CD4-positive, alpha-beta T cell treated with Interleukin-10 for 1 hour (primary cell): ENCODE measurements at places on chromosomes 1 and 21.

GRCh38 chr1:11291049-11291448, 18.1 kb downstream of the UBIAD1 start:
- DNase-seq: no peak

GRCh38 chr1:226627050-226627755, 78.6 kb downstream of the STUM start:
- no peak for DNase-seq

- DNase-seq: no peak
Measured at GRCh38 chr21:30072496-30072895, 94.1 kb downstream of the CLDN17 start.

GRCh38 chr21:32162727-32163320, 116.0 kb downstream of the MIS18A start:
- no peak for DNase-seq

DNA sequence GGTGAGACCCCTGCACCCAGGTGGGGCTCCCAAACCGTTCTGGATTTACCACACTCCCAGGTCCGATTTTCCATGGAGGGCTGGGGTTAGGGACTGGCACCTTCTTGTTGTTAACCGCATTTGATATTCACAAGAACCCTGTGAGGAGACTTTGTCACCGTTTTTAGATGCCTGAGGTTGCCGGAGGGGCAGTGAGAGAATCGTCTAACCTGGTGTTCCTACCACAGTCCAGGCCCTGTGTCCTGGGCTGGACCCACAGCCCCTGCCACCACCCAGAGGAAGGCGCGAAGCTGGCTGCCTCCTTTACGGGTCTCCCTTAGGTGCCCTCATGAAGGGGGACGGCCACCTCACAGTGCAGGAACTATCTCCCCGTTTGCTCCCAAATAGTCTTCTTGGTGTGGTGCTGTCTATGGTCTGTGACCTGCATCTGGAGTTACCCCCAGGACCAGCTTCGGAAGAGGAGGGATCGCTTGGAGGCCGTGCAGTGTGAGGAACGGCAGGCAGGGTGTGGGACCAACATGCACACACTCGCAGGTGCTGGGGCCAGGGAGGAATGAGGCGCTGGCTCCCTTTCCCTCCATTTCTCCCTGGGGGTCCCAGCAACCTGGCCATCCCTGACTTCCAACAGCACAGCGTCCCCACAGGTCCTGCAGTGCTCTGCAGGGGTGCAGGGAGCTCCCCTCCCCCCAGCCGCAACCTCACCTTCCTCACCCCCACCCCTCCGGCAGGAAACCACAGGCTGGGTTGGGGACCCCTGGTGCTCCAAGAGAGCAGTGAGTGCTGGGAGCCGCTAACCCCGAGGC, 7.0 kb downstream of the SIM2 start:
- no peak for DNase-seq

DNA sequence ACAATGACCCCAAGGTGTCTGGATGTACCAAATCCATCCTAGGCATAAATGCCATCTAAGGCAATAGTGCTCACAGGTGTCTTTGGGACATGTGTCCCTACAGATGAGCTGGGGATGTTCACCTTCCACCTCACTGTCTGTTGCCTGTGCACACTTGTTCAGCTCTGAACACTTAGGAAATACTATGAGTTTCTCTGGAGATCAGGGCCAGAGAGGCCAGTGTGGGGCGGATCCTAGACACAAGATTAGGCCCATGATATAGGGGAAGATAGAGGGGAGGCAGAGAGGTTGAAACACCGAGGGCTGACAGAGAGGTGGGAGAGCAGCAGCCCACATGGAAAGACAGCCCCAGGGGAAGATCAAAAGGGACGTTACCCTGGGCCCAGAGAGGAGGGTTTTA, 25.6 kb downstream of the C1orf116 start:
- no peak for DNase-seq

DNA sequence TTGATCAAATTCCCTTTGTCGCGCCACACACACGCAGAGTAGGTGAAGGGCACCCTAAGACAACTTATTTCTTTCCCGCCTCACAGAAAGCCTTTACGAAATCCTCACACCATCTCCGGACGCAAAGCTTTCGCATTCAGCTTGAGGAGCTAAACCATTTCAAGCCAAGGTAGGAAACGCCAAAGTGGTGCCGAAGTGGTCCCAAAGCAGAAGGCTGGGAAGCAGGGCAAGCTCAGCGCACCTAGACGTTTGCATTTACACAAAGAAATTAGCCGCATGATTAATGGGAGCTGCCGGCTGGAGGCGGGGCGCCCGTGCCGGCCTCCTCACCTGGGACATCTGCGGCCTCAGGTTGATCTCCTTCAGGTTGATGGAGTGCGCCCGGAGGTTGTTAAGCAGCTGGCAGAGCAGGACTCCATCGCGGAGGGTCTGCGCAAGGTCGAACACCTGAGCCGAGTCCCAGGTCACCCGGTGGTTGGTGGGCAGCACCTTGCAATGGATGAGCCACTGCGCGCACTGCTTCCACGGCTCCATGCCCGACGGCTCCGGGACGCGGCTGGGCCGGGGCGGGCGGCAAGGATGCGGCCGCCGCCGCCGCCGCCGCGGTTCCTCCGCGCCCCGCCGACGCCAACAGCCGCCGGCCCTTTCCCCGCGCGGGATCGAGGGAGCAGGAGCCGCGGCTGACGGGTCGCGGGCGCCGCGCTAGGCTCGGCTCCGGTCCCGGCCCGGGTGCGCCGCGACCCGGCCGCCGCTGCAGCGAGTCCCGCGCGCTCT, 457 bp downstream of the VAV3 start:
- peak; percentile 27 for DNase-seq

- DNase-seq: no peak
Measured at GRCh38 chr21:46005081-46005480, 23.5 kb downstream of the COL6A1 start.

DNA sequence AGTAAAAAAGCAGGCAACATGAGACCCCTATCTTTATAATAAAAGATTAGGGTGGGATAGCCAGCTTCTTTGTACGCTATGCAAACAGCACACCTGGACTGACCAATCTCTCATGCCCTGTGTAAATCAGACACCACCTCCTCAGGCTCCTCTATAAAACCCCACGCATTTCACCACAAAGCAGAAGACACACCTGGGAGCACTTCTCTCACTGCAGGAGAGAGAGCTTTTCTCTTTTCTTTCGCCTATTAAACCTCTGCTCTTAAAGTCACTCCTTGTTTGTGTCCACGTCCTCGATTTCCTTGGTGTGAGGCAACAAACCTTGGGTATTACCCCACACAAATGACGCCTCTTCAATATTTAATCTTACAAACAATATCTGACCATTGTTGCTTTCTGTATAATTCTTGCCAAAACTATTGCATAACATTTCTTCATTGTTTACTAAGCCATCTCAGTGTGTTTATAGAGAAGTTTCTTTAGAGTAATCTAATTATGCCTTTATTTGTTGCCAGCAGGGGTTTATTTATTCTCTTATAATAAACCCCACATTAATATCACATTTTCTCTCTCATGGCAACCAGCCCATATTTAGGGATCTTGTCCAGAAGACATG, 31.6 kb upstream of the NUF2 start:
- no peak for DNase-seq
